ENCODE measurements at places on chromosomes 4 and X.

DNA sequence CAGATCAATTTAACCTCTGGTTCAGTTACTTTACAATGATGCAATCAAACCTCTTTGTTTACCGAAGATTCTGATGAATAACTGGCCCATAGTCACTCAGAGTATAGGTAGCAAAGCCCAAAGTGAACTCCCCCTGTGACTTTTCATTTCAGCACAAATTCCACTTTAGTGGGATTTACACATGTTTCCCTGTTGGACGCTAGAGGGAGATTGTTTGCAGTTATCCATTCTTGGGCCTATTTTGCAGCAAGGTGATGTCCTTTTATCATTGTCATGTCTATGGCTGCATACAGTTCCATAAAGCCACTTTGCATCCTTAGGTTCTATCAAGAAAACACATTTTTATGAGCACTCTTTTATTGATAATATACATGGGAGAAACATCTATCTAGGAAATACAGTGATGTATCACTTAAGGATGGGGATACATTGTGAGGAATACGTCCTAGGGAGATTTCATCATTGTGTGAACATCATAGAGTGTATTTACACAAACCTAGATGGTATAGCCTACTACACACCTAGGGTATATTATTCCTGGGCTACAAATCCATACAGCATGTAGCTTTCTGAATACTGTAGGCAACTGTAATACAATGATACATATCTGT, 14.5 kb upstream of the DKK2 start:
- DNase-seq = no peak

- no peak for DNase-seq
These were observed 78.2 kb downstream of the IL21 start for GRCh38 chr4:122542411-122543236.

- no peak for DNase-seq
These were observed 61.8 kb downstream of the NEIL3 start for GRCh38 chr4:177371461-177371860.

DNA sequence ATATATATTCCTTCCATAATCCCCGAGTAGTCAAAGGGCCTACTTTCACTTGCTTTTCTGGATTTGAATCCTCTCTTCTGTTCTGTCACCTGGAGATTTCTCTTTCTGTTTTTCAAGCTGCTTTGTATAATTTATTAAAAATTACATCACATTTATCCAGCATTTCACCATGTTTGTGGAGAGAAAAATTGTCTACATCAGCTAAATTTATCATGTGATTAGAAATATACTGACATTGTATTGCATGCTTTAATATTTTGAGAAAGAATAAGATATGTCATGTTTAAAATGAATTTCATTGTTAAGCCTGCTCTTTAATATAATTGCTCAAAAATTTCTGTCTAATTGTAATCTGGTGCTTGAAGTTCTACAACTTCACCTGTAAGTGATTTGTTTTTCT, 323.1 kb upstream of the DKK2 start:
- DNase-seq = no peak

GRCh38 chr4:95107635-95108034, 349.9 kb downstream of the BMPR1B start:
- DNase-seq = no peak

DNA sequence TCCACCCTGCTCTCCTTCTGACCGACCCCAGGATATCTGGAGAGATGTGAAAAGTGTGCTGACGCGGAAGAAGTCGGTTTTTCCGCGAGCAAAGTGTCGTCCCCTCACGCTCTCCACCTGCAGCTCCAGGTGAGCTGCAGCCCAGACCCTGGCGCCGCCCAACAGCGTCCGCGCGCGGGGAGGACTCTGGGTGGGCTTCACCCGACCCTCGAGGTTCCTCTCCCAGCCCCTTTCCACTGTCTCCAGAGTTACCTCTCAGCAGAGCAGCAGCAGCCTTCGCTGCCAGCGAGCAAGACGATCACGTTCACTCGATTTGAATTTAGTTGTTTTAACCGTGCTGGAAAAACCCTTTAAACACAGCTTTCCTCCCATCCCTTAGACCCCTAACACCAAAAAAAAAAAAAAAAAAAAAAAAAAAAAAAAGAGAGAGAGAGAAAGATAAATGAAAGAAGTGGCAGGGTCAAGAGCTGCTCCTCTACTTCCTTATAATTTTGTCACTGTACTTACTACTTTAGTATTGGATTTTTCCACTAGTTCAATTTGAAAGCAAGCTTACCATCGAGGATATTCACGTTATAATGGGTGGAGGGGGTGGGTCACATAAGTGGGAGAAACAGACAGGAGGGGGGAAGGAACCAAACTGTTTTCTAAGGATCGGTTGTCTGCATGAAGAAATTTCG, 758 bp upstream of the NR3C2 start:
- DNase-seq = no peak

DNA sequence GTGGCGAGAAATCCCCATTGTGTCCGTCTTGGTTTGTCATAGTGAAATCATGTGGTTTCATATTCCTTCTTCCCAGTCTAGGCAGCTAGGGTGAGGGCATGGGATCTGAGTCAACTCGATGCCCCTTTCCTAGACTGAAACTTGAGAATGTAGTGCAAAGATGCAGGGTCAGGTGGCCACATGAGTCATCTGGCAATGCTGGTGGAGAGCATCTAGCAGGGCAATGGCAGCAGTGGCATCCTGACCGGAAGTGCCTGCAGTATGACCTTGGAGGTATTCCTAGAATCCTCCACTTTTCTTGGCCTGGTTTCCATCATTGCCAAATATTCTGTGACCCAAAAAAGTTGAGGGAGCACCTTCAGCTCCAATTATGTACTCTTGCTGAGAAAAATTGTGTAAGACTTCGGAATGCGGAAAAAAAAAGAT, 39.1 kb upstream of the TMEM184C start:
- DNase-seq = no peak

DNA sequence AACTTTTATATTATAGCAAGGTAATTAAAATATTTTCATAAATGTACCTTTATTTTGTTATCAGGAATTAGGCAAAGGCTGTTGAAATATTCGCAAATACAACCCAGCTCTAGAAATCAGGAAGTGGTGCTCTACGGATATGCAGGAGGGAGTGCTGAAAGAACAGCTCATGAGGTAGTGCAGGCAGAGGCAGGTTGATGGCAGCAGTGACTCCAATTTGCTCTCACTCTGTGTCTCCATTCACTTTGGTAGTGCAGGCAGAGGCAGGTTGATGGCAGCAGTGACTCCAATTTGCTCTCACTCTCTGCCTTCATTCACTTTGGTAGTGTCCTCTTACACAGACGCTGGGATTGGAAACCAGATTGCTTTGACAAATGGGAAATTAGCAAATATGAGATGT, 277.9 kb downstream of the TRIML1 start:
- DNase-seq = no peak

GRCh38 chr4:98606894-98607293, 51.5 kb downstream of the TSPAN5 start:
- DNase-seq = no peak

- no peak for DNase-seq
These were observed 125.0 kb downstream of the ARHGAP6 start for GRCh38 chrX:11540532-11541377.

- no peak for DNase-seq
These were observed 28.3 kb downstream of the SEPTIN11 start for GRCh38 chr4:76977736-76978350.

GRCh38 chr4:55214172-55214571, 88.8 kb upstream of the KDR start:
- DNase-seq = no peak

GRCh38 chrX:130575831-130576389, 174.1 kb downstream of the RBMX2 start:
- DNase-seq = no peak

DNA sequence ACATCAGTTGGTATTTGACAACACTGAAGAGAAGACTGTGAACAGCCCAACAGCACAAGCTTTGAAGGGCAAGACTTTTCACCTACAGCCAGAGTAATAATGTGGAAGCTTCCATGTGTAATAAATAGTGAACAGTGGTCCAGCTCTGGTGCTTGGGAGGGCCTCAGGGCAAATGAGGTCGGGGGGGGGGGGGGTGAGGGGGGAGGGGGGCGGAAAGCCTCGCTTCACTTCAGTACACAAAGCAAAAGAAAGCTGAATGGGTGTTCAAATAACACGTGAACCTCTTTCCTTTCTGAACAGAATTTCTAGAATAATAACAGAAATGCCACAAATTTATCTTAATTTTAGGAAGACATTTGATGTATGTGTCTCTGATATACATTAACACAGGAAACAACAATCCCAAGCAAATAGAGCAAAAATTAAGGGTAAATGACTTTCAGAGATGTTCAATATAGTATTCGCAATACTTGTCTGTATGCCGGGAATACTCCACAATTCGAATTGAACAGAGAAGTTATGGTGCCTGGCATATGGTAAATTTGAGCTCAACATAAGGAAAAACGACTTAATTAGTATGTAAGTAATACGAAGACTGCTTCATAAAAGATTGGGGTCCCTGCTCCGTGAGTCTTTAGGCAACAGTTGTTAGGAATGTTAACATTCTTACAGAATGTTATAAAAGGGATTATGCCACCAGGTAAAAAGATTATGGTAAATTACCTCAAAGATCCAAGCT, 92.6 kb downstream of the FRYL start:
- no peak for DNase-seq

- peak; percentile 38 for DNase-seq
These were observed 31.8 kb upstream of the IQSEC2 start for GRCh38 chrX:53312946-53313727.

GRCh38 chr4:42489095-42489494, 91.8 kb downstream of the SHISA3 start:
- no peak for DNase-seq

DNA sequence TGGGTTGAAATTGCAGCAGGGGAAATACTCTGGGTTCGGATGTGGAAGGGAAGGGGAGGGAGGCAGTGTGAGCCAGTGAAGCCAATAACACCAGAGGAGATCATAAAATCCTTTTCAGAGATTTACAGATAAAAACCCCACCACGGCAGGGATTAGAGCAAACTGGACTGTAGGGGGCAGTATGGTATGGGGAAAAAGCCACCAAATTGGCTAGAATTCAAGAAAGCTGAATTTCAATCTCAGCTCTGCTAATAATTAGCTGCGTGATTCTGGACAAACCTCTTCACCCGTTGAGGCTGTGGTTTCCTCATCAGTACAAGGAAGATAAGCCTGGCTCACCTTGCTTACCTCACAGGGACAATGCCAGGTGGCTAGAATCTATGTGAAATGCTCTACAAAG, 108.1 kb downstream of the ATG4A start:
- DNase-seq = no peak

GRCh38 chr4:161573836-161574235, 590.0 kb downstream of the FSTL5 start:
- DNase-seq = no peak

GRCh38 chr4:54446581-54446980, 211.2 kb upstream of the KIT start:
- DNase-seq = no peak

- DNase-seq = no peak
These were observed 306.1 kb downstream of the PCDH18 start for GRCh38 chr4:137226221-137226620.

GRCh38 chrX:19883878-19884277, 3.5 kb downstream of the SH3KBP1 start:
- no peak for DNase-seq

- no peak for DNase-seq
These were observed 554.4 kb downstream of the TRAM1L1 start for GRCh38 chr4:116531026-116531425.

DNA sequence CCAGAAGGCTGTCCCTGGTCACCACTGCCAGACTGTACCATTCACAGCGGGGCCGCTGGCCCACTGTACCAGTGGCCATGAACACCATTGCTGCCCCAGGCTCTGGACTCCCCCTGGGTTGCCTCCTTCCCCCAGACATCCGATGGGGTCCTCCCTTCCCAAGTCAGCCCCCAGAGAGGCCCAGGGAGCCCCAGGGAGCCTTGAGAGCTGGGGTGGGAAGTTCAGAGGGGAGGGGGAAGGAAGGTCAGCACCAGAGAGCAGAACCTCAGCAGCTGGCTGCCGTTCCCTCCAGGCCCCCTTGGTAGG, 441 bp upstream of the ARHGAP4 start:
- DNase-seq = no peak

DNA sequence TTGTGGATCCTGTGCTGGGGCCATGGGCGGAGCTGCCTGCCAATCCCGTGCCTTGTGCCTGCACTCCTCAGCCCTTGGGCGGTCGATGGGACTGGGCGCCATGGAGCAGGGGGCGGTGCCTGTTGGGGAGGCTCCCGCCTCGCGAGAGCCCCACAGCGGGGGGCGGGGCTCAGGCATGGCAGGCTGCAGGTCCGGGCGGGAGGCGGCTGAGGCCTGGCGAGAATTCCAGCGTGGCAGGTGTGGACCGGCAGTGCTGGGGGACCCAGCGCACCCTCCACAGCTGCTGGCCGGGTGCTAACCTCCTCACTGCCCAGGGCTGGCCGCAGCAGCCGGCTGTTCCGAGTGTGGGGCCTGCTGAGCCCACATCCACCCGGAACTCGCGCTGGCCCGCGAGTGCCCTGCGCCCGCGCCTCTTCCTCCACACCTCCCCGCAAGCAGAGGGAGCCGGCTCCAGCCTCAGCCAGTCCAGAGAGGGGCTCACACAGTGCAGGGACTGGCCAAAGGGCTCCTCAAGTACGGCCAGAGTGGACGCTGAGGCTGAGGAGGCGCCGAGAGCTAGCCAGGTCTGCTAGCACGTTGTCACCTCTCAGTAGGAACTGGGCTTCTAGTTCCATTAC, 85.9 kb downstream of the GBA3 start:
- no peak for DNase-seq

DNA sequence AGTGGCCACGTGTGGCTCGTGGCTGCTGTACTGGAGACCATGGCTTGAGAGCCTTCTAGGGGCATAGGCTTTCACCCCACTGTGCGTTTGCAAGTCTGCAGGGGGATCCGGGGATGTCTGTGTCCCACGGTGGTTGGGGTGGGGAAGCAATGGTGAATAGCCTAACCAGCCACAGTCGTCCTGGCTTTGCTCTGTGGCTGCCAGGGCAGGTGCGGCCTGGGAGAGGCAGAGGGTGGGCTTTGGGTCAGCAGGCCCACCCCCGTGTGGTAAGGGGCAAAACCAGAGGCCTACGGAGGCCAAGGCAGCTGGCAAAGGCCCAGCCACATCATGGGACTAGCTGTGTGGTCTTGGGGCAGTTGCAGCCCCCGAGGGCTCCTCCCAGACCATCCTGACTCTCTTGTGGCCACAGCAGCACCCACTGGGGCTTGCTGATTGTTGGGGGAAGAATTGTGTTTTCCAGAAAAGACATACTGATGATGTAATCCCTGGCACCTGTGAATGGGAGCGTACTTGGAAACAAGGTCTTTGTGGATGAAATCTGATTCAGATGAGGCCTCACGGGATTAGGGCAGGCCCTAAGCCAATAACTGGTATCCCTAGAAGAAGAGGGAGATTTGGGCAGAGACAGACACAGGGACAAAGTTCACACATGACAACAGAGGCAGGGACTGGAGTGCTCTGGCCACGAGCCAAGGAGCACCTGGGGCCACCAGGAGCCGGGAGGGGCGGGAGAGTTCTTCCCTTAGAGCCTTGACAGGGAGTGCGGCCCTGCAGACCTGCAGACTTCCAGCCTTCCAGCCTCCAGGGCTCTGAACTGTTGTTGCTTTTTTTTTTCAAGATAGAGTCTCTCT, 2.9 kb downstream of the CPZ start:
- no peak for DNase-seq

GRCh38 chrX:8967461-8967860, 66.5 kb downstream of the FAM9B start:
- DNase-seq = no peak

All from stimulated activated CD8-positive, alpha-beta memory T cell treated with anti-CD3 and anti-CD28 coated beads, Interleukin-4, amount 100 ng/mL, for 1 hour (primary cell).